Hair follicle dermal papilla cell (primary cell): ENCODE measurements at places on chromosomes 5 and 9. TPM values are rescaled to one million over a fixed set of nuclear protein-coding genes. Genes with fewer than 3 reads are reported as not detected.

The RANBP17 gene
- 1.1 and 3.0 TPM in 2 replicates for total RNA-seq

The GRAMD2B gene
- total RNA-seq, result 95.3 and 105 TPM in 2 replicates

The CARD9 gene
- 2.9 and 3.2 TPM in 2 replicates for total RNA-seq

The SH3RF2 gene
- total RNA-seq, result 1.5 and 1.8 TPM in 2 replicates

The PDZD2 gene
- 0.81 and 6.0 TPM in 2 replicates for total RNA-seq

The TPD52L3 gene
- total RNA-seq, result not detected in 2 replicates

The PPP3R2 gene
- total RNA-seq, result not detected in 2 replicates

The TAF1L gene
- total RNA-seq, result not detected in 2 replicates

The SLC9A3 gene
- total RNA-seq, result 1.2 and 1.3 TPM in 2 replicates

The CLPTM1L gene
- total RNA-seq, result 106 and 128 TPM in 2 replicates

The ERMP1 gene
- total RNA-seq, result 7.3 and 8.8 TPM in 2 replicates

The BTNL3 gene
- not detected in 2 replicates for total RNA-seq

The ELL2 gene
- total RNA-seq, result 85.2 and 88.9 TPM in 2 replicates

The SHC3 gene
- 7.8 and 25.3 TPM in 2 replicates for total RNA-seq

The CARTPT gene
- not detected in 2 replicates for total RNA-seq

The CCDC171 gene
- 2.4 and 3.9 TPM in 2 replicates for total RNA-seq

The RASGRF2 gene
- 1.6 and 2.6 TPM in 2 replicates for total RNA-seq
